ENCODE measurements at places on chromosomes 7 and 10.

GRCh38 chr10:132204078-132204780 lies 17.5 kb downstream of the DPYSL4 start:
- DNase-seq: no peak

- no peak for DNase-seq
Observed at GRCh38 chr10:70126700-70127395, 5.8 kb downstream of the AIFM2 start.

DNA sequence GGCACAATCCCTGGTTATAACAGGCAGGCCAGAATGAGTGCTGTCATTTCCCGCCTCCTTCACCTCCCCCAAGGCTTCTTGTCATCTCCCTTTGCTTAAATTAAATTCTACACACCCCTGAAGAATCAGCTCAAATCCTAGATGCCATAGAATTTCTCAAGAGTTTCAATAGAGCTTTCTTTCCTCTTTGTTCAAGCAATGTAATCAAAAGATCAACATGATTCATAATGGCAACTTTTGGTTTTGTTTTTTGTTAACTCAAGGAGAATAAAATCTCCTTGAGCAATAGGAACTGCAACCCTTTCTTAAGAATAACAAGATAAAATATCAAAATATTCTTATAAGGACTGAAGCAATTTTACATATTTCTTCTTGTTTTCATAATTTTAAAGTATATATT lies 180.8 kb upstream of the CDK1 start:
- no peak for DNase-seq

DNA sequence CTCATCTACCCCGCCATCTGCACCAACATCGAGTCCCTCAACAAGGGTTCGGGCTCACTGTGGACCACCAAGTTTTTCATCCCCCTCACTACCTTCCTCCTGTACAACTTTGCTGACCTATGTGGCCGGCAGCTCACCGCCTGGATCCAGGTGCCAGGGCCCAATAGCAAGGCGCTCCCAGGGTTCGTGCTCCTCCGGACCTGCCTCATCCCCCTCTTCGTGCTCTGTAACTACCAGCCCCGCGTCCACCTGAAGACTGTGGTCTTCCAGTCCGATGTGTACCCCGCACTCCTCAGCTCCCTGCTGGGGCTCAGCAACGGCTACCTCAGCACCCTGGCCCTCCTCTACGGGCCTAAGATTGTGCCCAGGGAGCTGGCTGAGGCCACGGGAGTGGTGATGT lies 34.6 kb upstream of the CDH23 start:
- no peak for DNase-seq

GRCh38 chr7:132290021-132290420 lies 286.2 kb downstream of the PLXNA4 start:
- DNase-seq: no peak

GRCh38 chr7:101634196-101634717 lies 5.2 kb upstream of the MYL10 start:
- DNase-seq: no peak

DNA sequence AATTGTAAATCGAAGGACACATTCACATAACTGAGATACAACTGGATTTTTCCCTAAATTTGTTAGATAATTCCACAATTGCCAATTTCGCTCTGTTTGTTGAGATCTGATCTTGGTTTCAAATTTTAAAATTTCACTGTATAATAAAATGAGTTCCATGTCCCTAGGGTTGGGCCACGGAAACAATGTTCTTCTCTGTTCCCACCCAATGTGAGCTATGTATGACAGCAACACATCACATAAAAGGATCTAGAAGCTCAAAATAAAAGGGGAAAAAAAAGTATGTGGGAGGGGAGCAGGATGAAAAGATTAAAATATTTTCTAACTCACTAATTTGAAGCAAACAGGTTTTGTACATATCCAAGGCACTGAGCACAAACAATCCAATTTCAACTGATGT lies 287.8 kb upstream of the MKLN1 start:
- no peak for DNase-seq

DNA sequence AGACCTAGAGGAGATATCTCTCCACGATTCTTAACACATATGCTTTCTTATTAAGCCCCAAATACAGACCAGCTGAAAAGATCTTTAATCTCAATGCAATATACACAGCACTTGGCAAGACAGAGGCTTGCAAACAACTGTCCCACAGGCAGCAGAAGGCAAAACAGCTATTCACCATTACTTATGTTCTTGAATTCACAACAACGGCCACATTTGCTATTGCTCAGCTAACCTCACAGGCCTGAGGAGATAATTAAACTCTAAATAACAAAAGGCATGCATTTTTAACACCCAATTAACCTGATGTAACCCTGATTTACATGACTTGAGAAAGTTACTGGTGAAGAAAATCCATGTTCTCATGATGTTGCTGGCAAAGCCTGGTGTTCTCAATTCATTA lies 216.4 kb downstream of the CRPPA start:
- DNase-seq: no peak

DNA sequence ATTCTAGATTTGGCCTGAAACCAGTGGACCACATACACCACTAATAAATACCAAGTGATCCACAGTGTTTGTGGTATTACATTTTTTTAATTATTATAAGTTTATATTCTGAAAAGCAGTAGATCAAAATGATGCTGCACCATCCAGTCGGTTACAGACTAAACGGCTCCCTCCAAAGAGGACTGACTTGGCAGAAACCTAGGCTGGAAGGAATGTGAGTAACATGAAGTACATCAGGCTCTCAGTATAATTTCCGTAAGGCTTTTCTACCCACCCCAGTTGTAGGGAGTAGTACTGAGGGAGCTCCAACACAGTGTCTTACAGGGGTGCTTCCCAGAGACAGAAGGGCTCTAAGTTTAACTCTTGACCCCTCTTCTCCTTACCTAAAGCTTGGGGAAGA lies 119.5 kb downstream of the TRRAP start:
- DNase-seq: no peak

DNA sequence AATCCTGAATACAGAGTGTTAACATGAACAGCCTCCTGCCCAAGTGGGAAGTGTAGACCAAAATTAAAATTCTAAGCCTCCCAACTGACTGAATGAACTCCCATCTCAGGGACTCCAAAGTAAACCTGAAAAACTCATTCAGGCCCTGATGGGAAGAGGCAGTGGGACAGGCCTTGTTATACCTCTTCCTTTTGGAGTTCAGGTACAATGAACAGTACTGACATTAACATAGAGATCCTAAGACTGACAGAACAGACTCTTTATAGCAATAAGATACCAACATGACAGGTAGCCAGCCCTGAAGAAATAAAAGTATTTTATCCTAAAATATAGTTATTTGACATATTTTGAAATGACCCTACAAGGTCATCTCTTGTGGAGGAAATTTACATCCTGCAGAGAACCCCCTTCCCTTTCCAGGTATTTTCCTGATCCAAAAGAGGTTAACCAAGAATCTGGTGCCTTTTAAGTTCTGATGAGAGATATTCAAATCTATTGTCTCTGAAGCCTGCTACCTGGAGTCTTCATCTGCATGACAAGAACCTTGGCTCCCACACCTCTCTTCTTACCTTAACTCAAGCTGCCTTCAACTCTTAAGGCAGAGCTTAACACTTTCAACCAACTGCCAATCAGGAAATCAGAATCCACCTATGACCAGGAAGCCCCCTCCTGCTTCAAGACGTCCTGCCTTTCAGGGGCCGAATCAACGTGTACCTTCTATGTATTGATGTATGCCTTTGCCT lies 103.3 kb upstream of the PFKP start:
- no peak for DNase-seq

GRCh38 chr10:89466599-89467035 lies 52.2 kb downstream of the IFIT5 start:
- DNase-seq: no peak

GRCh38 chr7:47143339-47143738 lies 438.6 kb downstream of the TNS3 start:
- DNase-seq: no peak
